ENCODE measurements at places on chromosomes 7 and 10. TPM values are rescaled to one million over a fixed set of nuclear protein-coding genes. Genes with fewer than 3 reads are reported as not detected.

LEP gene
- total RNA-seq, result not detected

- no peak for DNase-seq
- H3K36me3 ChIP-seq, result no peaks in the 10 kb centered on the region
- no peaks in the 10 kb centered on the region for H3K4me1 ChIP-seq
- no peak overlapping the region for H3K27ac ChIP-seq
These were observed 47.6 kb downstream of the TWIST1 start for GRCh38 chr7:19069842-19070241.

DNA sequence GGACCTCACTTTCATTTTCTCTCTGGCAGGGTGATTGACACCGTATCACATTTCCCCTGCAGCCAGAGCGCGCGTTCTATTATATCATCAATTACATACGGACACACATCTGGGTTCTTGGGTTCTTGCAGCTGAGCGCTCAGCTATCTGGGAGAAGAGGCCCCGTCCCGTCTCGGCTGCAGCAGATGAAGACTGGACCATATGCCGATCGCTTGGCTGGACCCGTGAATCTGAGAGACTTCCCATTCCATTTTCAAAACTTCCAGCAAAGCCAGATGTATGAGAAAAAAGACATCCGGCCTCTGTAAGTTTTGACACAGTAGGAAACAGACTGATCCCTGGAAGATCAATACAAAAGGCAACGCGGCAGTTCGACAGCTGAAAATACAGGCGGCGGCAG lies 99.8 kb downstream of the JCAD start:
- no peak overlapping the region for H3K4me3 ChIP-seq
- H3K36me3 ChIP-seq, result no peaks in the 10 kb centered on the region
- no peak overlapping the region for H3K27ac ChIP-seq

IGFBP3 gene
- 1,283 TPM for total RNA-seq

- no peak for DNase-seq
- H3K27ac ChIP-seq, result no peak overlapping the region
- H3K4me1 ChIP-seq, result no peaks in the 10 kb centered on the region
These were observed 41.4 kb downstream of the LOXL4 start for GRCh38 chr10:98226508-98227144.

CHN2 gene
- total RNA-seq, result 3.6 TPM

GRCh38 chr10:100374200-100374655 lies 27.2 kb downstream of the SCD start:
- no peak for DNase-seq
- H3K4me3 ChIP-seq, result peak overlapping the region; percentile 69
- H3K36me3 ChIP-seq, result no peaks in the 10 kb centered on the region
- peak overlapping the region; percentile 100 for H3K27ac ChIP-seq

DNA sequence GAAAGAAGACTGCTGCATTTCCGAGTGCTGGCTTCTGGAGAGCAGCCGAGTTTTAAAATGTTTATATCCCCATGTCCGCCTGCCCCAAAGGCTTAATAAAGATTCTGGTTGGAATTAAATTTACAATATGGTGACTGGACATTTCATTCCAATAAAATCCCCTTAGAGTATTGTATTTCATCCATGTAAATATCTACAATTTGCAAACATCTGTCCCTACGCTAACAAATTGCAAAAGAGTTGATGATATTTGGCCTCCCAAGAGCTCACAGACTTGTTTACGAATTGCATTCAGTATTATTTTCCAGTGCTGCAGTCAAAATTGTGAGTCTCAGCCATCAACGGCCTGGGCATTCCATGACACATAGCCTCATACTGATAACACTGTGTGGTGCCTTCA lies 50.1 kb downstream of the PLEKHS1 start:
- peaks cover 17% of the 10 kb centered on the region for H3K27me3 ChIP-seq
- H3K36me3 ChIP-seq, result no peaks in the 10 kb centered on the region
- no peak for DNase-seq
- no peak overlapping the region for H3K4me3 ChIP-seq
- no peak overlapping the region for H3K27ac ChIP-seq

- H3K36me3 ChIP-seq, result no peaks in the 10 kb centered on the region
- H3K4me3 ChIP-seq, result no peak overlapping the region
- H3K27me3 ChIP-seq, result no peaks in the 10 kb centered on the region
- peak overlapping the region; percentile 61 for H3K27ac ChIP-seq
- DNase-seq, result peak; percentile 98
- peaks cover 10% of the 10 kb centered on the region for H3K4me1 ChIP-seq
These were observed 87.8 kb downstream of the CFAP58 start for GRCh38 chr10:104441329-104442000.

GRCh38 chr10:43671659-43672531 lies 23.2 kb upstream of the ZNF32 start:
- no peaks in the 10 kb centered on the region for H3K36me3 ChIP-seq
- peak; percentile 47 for DNase-seq
- H3K4me3 ChIP-seq, result no peak overlapping the region
- peaks cover 7% of the 10 kb centered on the region for H3K4me1 ChIP-seq

PRKG1 gene
- total RNA-seq, result 2.8 TPM

GPR146 gene
- total RNA-seq, result 3.4 TPM

GRCh38 chr10:34116220-34116641 lies 698.9 kb downstream of the PARD3 start:
- H3K4me3 ChIP-seq, result no peak overlapping the region
- no peaks in the 10 kb centered on the region for H3K36me3 ChIP-seq
- H3K27me3 ChIP-seq, result no peaks in the 10 kb centered on the region

AGAP9 gene
- total RNA-seq, result 6.5 TPM

- DNase-seq, result no peak
- H3K36me3 ChIP-seq, result no peaks in the 10 kb centered on the region
- H3K4me3 ChIP-seq, result no peak overlapping the region
These were observed 20.6 kb downstream of the SMKR1 start for GRCh38 chr7:129522971-129523340.

HIBADH gene
- total RNA-seq, result 21.9 TPM

DNA sequence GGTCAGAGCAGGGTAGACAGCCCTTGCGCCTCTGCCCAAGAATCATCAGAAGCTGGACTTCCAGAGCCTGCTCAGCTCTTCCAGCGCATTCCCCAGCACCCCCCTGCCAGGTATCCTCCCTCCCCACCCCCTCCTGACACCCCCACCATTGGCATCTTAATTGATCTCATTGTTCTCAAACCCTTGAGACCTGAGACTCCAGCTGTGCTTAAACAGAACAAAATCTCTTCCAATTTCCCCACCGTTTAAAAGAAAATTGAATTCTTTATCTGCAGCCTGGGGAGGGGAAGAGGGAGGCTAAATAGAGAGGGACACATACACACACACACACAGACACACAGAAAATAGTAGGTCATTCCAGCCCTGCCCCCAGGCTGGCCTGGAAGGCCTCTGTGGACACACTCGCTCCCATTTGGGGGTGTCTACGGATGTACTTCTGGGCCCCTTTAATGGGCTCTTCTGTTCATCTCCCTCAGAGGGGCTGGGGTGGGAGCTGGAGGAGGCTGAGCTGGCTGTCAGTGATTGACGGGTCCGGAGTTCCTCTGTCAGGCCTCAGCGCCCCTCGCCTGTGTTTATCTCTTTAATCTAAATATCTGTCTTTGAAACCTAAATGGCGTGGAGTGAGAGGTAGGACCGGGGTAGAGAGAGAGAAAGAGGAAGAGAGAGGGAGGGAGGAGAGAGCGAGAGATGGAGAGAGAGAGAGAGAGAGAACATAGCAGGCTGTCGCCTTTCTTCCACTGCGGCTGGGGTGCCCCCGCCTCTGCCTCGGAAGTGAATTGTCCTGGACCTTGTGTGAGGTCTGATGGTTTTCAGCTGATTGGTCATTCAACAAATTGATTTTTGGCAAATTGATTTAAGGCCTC lies 61.7 kb downstream of the C10orf105 start:
- H3K36me3 ChIP-seq, result no peaks in the 10 kb centered on the region
- DNase-seq, result no peak
- H3K4me1 ChIP-seq, result no peaks in the 10 kb centered on the region
- H3K27me3 ChIP-seq, result peaks cover 17% of the 10 kb centered on the region
- H3K27ac ChIP-seq, result no peak overlapping the region
- no peak overlapping the region for H3K4me3 ChIP-seq

PRF1 gene
- total RNA-seq, result 0.14 TPM

NUTM2E gene
- 0.50 TPM for total RNA-seq

DNA sequence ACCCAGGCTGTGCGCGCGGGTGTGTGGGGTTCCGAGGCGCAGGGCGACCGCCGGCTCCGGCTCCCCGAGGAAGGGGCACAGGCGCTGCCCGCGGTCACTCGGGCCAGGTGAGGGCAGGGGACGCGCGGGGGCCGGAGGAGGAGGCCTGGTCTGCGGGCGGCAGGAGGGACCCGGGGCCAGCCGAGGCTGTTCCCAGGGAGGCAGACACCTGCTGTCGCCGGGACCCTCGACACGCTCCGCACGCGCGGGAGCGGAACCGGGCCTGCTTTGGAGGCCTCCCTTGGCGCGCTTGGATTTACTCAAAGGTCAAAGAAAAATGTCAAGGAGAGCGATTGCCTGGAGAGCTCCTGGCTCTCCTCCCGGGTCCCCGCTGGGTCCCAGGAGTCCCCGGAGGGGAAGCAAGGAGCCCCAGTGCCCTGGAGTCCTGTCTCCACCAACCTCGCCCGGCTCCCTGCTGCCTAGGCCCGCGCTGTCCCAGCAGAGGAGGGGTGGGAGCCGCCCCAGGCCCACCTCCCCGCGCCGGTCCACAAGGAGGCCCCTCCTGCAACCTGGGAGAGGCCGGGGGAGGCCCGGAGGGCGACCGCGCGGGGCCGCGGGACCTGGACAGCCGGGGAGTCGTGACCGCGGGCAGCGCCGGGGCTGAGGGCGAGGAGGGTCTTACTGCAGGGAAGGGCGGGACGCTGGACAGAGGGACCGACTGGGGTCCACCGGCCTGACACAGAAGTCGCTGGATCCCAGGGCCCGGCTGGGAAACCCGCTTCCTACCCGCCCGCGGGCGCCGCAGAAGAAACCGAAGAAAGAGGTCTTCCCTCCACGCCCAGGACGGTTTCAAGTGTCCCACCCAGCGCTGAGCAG lies 348.9 kb downstream of the DNAJB6 start:
- H3K4me1 ChIP-seq, result peaks cover 19% of the 10 kb centered on the region
- no peaks in the 10 kb centered on the region for H3K36me3 ChIP-seq
- H3K27ac ChIP-seq, result no peak overlapping the region
- peaks cover 23% of the 10 kb centered on the region for H3K27me3 ChIP-seq
- H3K4me3 ChIP-seq, result no peak overlapping the region

GRCh38 chr10:71213127-71213621 lies 804 bp downstream of the UNC5B start:
- H3K36me3 ChIP-seq, result no peaks in the 10 kb centered on the region
- H3K4me1 ChIP-seq, result peaks cover 31% of the 10 kb centered on the region
- peak overlapping the region; percentile 83 for H3K4me3 ChIP-seq
- DNase-seq, result peak; percentile 86
- H3K27ac ChIP-seq, result peak overlapping the region; percentile 53

CCDC3 gene
- total RNA-seq, result 25.8 TPM

GRCh38 chr10:78609976-78610375 lies 458.8 kb upstream of the ZMIZ1 start:
- H3K27me3 ChIP-seq, result peaks cover 4% of the 10 kb centered on the region
- H3K27ac ChIP-seq, result no peak overlapping the region

DNA sequence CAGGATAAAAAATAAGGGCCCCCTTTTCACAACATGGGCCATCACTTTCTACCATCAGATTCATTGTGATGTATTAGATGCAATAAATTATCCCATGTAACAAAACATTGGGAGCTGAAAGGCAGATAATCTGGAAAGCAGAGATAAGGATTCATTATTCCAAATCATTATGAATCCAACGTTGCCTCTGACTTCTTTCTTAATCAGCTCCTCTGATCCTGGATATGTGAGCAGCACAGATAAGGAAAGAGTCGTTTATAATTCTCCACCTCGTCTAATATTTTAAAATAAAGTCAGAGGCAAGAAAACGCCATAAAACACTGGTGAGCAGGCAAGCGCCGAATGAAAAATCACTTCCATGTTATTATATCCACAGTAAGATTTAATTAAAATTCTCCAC lies 13.8 kb upstream of the GATA3 start:
- H3K36me3 ChIP-seq, result no peaks in the 10 kb centered on the region
- H3K27me3 ChIP-seq, result peaks cover 97% of the 10 kb centered on the region
- DNase-seq, result no peak

- H3K27ac ChIP-seq, result no peak overlapping the region
- DNase-seq, result no peak
- H3K4me1 ChIP-seq, result peaks cover 16% of the 10 kb centered on the region
- peaks cover 2% of the 10 kb centered on the region for H3K27me3 ChIP-seq
- no peak overlapping the region for H3K4me3 ChIP-seq
- no peaks in the 10 kb centered on the region for H3K36me3 ChIP-seq
These were observed 4.6 kb downstream of the HSPA12A start for GRCh38 chr10:116737627-116738327.

DNA sequence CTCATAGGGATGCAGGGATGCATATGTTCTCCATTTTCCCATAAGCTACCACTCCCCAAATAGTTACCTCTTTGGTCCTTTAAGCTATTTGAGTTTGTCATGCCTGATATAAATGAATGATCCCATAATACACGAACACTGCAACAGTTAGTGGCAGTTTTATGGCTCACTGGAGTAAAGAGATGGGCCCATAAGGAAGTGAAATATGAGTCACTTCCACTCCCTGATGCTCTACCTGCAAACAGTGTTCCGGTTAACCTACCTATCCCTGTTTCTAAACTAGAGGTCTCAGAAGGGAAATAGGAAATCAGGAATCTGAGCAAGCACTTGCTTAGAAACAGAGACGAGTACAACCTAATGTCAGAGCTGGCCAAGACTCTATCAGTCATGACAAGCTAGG lies 71.7 kb downstream of the CALD1 start:
- no peak overlapping the region for H3K27ac ChIP-seq
- H3K4me1 ChIP-seq, result peaks cover 18% of the 10 kb centered on the region
- no peak for DNase-seq
- H3K27me3 ChIP-seq, result no peaks in the 10 kb centered on the region

FXYD4 gene
- not detected for total RNA-seq

- no peak overlapping the region for H3K4me3 ChIP-seq
- H3K4me1 ChIP-seq, result peaks cover 11% of the 10 kb centered on the region
- no peaks in the 10 kb centered on the region for H3K36me3 ChIP-seq
- no peak for DNase-seq
- H3K27ac ChIP-seq, result no peak overlapping the region
These were observed 102.8 kb downstream of the PIP4K2A start for GRCh38 chr10:22611425-22612115.

GRCh38 chr7:98557538-98558031 lies 59.5 kb upstream of the NPTX2 start:
- H3K27ac ChIP-seq, result no peak overlapping the region
- no peaks in the 10 kb centered on the region for H3K36me3 ChIP-seq
- no peak for DNase-seq
- H3K27me3 ChIP-seq, result no peaks in the 10 kb centered on the region

RPEL1 gene
- not detected for total RNA-seq

COL26A1 gene
- total RNA-seq, result 6.8 TPM

DNA sequence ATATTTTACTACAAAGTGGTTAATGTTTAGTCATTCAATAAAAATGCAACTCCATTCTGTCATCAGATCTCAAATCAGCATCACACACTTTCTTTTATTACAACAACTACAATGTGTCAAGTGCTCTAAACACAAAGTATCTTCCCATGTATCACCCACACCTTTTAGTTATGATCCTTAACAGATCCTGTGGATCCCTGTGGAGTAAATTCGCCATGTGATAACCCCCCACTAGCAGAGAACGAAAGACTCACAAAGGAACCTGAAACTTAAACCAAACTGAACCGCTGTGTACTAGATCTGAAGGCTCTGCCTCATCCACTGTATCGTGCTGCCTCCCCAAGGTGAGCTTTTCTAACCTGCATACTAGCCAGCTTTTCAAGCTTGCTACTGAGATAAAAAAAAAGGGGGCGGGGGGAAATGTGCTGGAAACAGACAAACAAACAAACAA lies 1.7 kb downstream of the DPY19L1 start:
- H3K27me3 ChIP-seq, result no peaks in the 10 kb centered on the region
- H3K36me3 ChIP-seq, result no peaks in the 10 kb centered on the region
- H3K4me1 ChIP-seq, result peaks cover 17% of the 10 kb centered on the region
- H3K27ac ChIP-seq, result peak overlapping the region; percentile 78
- peak; percentile 47 for DNase-seq

GRCh38 chr10:112335868-112336265 lies 38.0 kb upstream of the ACSL5 start:
- H3K27ac ChIP-seq, result no peak overlapping the region
- DNase-seq, result no peak
- peaks cover 2% of the 10 kb centered on the region for H3K27me3 ChIP-seq
- H3K4me1 ChIP-seq, result no peaks in the 10 kb centered on the region

All from astrocyte (in vitro differentiated cells and primary cell).